MCF 10A (cell line): ENCODE measurements at places on chromosomes 5 and 9.

GRCh38 chr5:100110497-100110896, 424.7 kb upstream of the FAM174A start:
- DNase-seq, result peak; percentile 30

GRCh38 chr9:129464972-129465833, 155.7 kb downstream of the C9orf50 start:
- peak; percentile 51 for DNase-seq

GRCh38 chr9:137610944-137611343, 5.5 kb downstream of the ARRDC1 start:
- no peak for DNase-seq

- DNase-seq, result no peak
Measured at GRCh38 chr9:89642789-89643188, 38.0 kb downstream of the GADD45G start.

DNA sequence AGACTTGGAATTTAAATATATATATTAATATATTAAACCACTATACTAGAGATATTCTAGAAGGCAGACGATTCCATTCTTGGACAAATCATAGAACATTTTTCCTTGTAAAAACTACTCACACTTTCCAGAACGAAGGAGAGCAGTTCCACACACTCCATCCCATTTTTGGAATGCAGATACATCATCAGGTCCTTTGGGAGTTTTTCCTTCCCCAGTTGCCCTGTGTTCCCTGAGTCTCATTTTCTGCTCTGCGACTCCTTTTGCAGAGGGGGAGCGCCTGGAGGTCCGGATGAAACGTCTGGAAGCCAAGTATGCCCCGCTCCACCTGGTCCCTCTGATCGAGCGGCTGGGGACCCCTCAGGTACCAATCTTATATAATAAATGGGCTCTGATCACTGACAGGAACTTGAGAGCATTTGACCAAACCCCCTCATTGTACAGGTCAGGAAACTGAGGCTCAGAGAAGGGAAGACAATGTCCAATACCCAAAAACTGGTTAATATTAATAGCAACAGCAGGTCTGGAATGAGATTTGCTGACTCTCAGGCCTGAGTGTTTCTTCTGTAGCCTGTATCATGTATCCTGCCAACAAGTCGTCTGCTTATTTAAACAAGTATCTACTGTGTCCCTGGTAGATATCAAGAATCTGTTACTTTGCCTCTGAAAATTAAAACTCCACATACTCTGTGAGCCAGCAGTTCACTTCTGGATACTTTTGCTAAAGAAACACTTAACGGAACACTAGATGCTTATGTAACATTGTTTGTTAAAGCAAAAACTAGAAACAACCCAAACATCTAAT, 76.8 kb upstream of the NIPAL4 start:
- DNase-seq, result no peak

DNA sequence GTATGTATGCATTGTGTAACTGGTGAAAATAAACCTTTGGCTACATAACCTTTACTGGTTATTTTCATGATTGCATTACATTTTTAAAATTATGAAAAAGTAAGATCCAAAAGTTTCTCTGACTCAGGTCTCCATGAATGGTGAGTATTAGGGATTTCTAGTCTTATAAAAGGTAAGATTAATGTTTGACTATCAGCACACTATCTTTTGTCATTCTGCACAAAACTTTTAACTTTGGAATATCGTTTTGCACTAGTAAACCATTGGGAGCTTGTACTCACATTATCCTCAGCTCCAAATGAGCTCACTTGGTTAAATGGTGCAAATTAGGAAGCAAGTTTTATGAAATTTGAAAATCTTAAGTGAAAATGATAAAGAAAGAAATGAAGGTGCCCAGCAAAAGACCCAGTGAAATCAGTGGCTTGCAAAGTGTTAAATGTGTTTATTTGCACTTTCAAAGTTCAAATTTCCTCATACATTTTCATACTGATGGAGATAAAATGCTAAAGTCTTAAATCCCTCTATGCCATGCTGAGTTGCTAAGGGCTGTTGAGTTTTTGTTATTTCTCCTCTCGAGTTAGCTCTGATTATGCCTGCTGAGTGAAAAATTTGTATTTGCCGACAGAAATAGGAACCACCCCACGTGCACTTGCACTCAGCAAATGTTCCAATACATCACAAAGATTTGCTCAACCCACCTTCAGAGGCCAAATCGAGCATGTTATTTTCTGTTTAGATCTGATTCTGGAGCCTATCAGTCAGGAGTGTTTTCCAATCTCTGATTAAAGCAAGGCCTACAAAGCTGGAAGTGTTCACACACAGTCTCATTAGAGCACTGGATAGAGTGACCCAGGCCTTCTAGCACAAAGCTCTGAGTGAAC, 885.7 kb downstream of the NR2F1-AS1 start:
- no peak for DNase-seq

- DNase-seq, result no peak
Measured at GRCh38 chr5:134879456-134879855, 5.3 kb downstream of the TXNDC15 start.

GRCh38 chr5:72607381-72607780, 100.2 kb upstream of the ZNF366 start:
- no peak for DNase-seq

GRCh38 chr5:55438998-55439397, 95.8 kb downstream of the PLPP1 start:
- no peak for DNase-seq

- no peak for DNase-seq
Measured at GRCh38 chr9:13360188-13360587, 80.7 kb upstream of the MPDZ start.
